ENCODE measurements at places on chromosomes 12 and 14. TPM values are rescaled to one million over a fixed set of nuclear protein-coding genes. Genes with fewer than 3 reads are reported as not detected.

The MIP gene
- total RNA-seq = not detected

The SPRYD3 gene
- total RNA-seq = 33.6 TPM

The ARMH4 gene
- 0.50 TPM for total RNA-seq

The RAD9B gene
- total RNA-seq = 0.36 TPM

The HAL gene
- 0.10 TPM for total RNA-seq

The PUS7L gene
- 4.5 TPM for total RNA-seq

The MYH6 gene
- total RNA-seq = not detected

The IL22 gene
- not detected for total RNA-seq

The FOXN4 gene
- 0.05 TPM for total RNA-seq

The LHX5 gene
- not detected for total RNA-seq

The KCNC2 gene
- total RNA-seq = not detected

The NAB2 gene
- 24.1 TPM for total RNA-seq

The CSRP2 gene
- 18.4 TPM for total RNA-seq

The CIT gene
- total RNA-seq = 13.9 TPM

The MUCL1 gene
- not detected for total RNA-seq

The TWF1 gene
- 64.4 TPM for total RNA-seq

The MRPL52 gene
- total RNA-seq = 135 TPM

The NFE2 gene
- total RNA-seq = 0.20 TPM

The KRT72 gene
- total RNA-seq = not detected

The GSG1 gene
- total RNA-seq = 0.23 TPM

The SERPINA10 gene
- 0.06 TPM for total RNA-seq

The LRIG3 gene
- 7.2 TPM for total RNA-seq

The PPP1R13B gene
- 4.5 TPM for total RNA-seq

The VRTN gene
- total RNA-seq = not detected

The HOXC10 gene
- 2.7 TPM for total RNA-seq

The PIANP gene
- 0.96 TPM for total RNA-seq

The CATSPERB gene
- not detected for total RNA-seq

The PHC1 gene
- 9.9 TPM for total RNA-seq

The ALDH1L2 gene
- 3.9 TPM for total RNA-seq

The A2M gene
- not detected for total RNA-seq

The TMEM179 gene
- total RNA-seq = 0.10 TPM

The CPM gene
- 9.5 TPM for total RNA-seq

The CFAP251 gene
- total RNA-seq = 1.1 TPM

The P3H3 gene
- 24.8 TPM for total RNA-seq

The ZFHX2 gene
- total RNA-seq = 1.5 TPM

The TC2N gene
- total RNA-seq = 0.57 TPM

The IQSEC3 gene
- 0.01 TPM for total RNA-seq

The PZP gene
- total RNA-seq = not detected

The BDKRB1 gene
- 0.58 TPM for total RNA-seq

The VSIG10 gene
- total RNA-seq = 21.6 TPM

The BORCS5 gene
- total RNA-seq = 10.7 TPM

The SLCO1C1 gene
- total RNA-seq = not detected

The ZFP36L1 gene
- 188 TPM for total RNA-seq

The RASSF8 gene
- 10.4 TPM for total RNA-seq

The PPP4R4 gene
- total RNA-seq = 0.39 TPM

The KRT82 gene
- not detected for total RNA-seq

The INHBE gene
- total RNA-seq = 0.20 TPM

The ACOT6 gene
- not detected for total RNA-seq

The SOS2 gene
- total RNA-seq = 12.6 TPM

The KRT83 gene
- 4.1 TPM for total RNA-seq

The GPR162 gene
- total RNA-seq = 0.93 TPM

The KLRG1 gene
- 2.3 TPM for total RNA-seq

The KRT2 gene
- not detected for total RNA-seq

The SLC25A47 gene
- not detected for total RNA-seq

The DNAAF2 gene
- 11.7 TPM for total RNA-seq

The KCNK13 gene
- not detected for total RNA-seq

The PROX2 gene
- not detected for total RNA-seq

The CCDC91 gene
- total RNA-seq = 24.6 TPM

The ATL1 gene
- total RNA-seq = 5.0 TPM

The SLCO1A2 gene
- total RNA-seq = not detected

Data from A549 treated with DMSO at 1 μM for 4 hours (cell line).